ENCODE measurements at places on chromosomes 2 and 18.

DNA sequence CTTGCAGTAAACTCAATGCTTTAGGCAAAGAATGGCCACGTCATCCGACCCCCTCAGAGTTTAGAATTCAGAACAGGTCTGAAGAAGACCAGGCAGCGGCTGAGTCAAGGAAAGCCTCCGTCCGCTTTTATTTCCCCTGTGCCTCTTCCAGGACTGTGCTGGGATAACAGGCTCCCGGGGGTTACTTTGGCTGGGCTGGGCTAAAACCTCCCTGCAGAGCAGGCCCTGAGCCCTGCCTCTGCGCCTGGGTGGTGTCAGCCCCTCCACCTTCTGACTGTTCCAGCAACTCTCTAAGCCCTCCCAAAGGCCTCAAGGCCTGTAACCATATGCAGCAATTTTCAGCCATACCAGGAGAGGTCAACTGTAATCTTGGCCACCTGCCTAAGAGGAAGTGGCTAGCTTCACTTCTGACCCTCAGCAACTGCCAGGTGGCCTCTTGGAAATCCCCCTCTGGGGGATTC, 166.5 kb downstream of the RPIA start:
- DNase-seq, result no peak

DNA sequence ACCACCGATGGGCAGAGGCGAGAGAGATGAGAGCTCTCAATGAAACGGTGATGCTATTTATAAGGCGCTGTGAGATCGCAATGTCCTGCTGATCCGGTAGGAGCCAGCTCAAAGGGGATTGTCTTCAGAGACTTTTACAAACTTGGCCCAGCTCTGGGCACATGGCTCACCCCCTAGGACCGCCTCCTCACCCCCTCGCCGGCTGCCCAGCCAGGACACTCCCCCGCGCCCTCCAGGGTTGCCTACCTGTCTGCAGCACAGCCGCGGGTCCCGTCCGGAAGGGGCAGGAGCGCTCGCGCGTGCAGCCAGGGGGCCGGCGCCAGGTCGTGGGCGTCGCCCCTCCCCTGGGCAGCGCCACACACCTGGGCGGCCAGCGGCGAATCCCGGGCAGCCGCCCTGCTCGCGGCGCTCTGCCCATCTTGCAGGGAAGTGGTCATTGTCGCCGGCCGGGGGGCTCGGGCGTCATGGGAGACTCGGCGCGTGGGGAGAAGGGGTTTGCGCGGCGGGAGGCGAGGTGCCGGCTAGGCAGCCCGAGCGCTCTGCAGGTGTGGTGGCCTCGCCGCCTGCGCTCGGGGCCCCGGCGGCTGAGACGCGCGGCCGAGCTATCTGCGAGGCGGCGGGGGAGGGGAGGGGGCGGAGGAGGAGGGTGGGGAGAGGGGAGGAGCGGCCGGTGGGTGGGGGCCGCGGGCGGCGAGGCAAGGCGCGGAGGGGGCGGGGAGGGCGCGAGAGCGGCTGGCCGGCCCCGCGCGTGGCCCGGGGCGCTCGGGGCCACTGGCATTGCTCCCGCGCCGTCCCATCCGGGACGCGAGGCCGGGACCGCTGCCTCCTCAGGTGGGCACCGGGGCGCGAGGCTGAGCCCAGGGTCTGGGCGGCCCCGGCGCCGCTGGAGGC, at the start of gene GRB14:
TSS of gene GRB14 (minus strand) at position 610 of the 891 bp plus-strand sequence. CDS start at position 437, 173 bp downstream.
- DNase-seq, result no peak

- no peak for DNase-seq
Measured at GRCh38 chr2:217466805-217467204, 536.0 kb downstream of the TNS1 start.

GRCh38 chr2:218882461-218882816, 1.8 kb downstream of the WNT10A start:
- DNase-seq, result no peak

- no peak for DNase-seq
Measured at GRCh38 chr2:75666911-75667310, 20.3 kb downstream of the MRPL19 start.
